ENCODE measurements at places on chromosomes 1 and 21. TPM values are rescaled to one million over a fixed set of nuclear protein-coding genes. Genes with fewer than 3 reads are reported as not detected.

GRCh38 chr21:28106370-28106890, 886.2 kb downstream of the LTN1 start:
- DNase-seq: no peak

XPR1 gene
- total RNA-seq: 12.8 TPM

DNA sequence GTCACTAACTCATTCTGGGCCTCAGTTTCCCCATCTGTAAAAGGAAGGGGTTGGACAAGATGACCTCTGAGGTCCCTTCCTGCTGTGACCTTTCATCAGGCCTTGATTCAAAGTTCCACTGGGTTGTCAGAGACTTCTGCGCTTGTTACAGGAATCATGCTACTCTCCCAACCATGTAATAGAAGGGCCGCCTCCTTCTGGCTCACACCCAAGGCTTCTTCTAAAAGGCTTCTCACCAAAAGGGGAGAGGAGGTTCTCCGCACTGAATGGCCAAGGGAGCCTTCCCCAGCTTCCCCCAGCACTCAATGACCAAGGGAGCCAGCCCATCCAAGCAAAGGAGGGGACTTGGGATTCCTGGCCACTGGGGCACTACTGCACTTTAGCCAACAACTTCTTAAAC, 42.7 kb downstream of the GRHL3 start:
- DNase-seq: no peak

DNA sequence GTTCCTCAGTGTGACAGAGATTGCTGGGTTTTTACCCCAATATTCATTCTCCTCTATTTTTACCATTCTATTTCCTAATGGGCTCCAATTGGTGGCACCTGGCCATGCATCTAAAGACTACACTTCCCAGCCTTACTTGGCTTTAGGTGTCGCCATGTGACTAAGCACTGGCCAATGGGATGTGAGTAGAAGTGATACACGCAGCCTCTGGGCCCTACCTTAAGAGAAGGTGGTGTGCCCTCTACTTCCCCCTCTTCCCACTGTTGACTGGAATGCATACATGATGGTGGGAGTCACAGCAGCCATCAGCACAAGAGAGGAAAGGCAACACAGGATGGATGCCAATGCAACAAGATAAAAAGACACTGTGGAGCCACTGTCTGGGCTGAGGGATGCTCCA, 11.4 kb upstream of the OLIG2 start:
- no peak for DNase-seq

- DNase-seq: no peak
These were observed 1.3 kb upstream of the CCT8 start for GRCh38 chr21:29074783-29075182.

GRCh38 chr1:218048828-218049420, 236.2 kb upstream of the RRP15 start:
- DNase-seq: no peak

- DNase-seq: no peak
These were observed 7.1 kb downstream of the MAN1C1 start for GRCh38 chr1:25623731-25624130.

DNA sequence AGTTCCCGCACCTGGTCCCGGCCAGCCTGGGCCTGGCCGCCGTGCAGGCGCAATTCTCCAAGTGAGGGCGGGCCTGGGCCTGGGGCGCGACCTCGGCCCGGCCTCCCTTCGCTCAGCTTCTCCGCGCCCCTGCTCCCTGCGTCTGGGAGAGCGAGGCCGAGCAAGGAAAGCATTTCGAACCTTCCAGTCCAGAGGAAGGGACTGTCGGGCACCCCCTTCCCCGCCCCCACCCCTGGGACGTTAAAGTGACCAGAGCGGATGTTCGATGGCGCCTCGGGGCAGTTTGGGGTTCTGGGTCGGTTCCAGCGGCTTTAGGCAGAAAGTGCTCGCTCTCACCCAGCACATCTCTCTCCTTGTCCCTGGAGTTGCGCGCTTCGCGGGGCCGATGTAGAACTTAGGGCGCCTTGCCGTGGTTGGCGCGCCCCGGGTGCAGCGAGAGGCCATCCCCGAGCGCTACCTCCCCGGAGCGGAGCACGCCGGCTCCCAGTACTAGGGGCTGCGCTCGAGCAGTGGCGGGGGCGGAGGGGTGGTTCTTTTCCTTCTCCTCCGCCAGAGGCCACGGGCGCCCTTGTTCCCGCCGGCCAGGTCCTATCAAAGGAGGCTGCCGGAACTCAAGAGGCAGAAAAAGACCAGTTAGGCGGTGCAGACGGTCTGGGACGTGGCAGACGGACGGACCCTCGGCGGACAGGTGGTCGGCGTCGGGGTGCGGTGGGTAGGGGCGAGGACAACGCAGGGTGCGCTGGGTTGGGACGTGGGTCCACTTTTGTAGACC, 1.2 kb downstream of the OLIG1 start:
- peak; percentile 42 for DNase-seq

- no peak for DNase-seq
These were observed 44.3 kb upstream of the WNT2B start for GRCh38 chr1:112464501-112464900.

GRCh38 chr1:29505532-29506220, 269.4 kb downstream of the PTPRU start:
- no peak for DNase-seq

DNA sequence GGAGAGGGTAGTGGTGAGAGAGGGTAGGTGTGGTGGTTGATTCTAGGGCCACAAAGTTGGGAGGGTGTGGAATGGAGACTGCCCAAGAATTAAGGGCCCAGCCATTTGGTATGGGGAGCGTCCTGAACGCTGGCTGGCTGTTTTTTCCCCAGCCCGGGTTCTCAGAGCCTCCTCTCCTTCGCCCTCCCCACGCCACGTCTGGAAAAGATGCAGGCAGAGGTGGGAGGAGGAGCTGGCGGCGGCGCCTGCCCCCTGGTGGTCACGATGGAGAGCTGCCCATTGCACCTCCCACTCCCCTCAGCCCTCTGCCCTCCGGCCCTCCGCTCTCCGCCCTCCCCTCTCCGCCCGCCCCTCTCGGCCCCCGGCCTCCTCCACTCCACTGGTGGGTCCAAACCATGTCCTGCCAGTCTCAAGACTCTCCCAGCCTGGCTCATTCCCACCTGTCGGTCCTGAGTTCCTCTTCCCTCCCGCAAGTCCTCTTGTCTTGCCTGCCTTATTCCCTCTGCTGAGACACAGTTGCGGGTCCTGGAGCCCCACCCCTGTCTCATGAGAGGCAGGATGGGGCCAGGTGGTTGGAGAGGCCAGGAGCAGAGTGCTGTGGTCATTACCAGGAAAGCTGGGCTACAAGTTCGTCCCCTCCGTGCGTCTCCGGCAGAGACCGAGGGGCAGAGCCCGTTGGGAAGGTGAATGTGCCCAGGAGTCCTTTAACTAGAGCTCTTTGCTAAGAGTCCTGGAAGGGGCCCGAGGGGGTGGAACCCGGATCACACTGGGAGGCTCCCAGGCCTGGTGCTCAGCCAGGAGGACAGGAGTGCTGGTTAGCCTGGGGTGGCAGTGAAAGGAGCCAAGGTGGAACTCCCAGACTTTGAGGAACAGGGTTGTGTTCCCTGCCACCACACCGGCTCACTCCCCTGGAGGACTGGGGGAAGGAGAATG, 22.6 kb downstream of the ETNK2 start:
- DNase-seq: peak; percentile 64

- DNase-seq: no peak
These were observed 46.3 kb upstream of the TARBP1 start for GRCh38 chr1:234525099-234525799.

- no peak for DNase-seq
These were observed 8.5 kb upstream of the GPR137B start for GRCh38 chr1:236133802-236134201.

GRCh38 chr21:45945868-45946210, 35.7 kb upstream of the COL6A1 start:
- no peak for DNase-seq

GRCh38 chr1:17573518-17574041, 34.1 kb downstream of the ARHGEF10L start:
- DNase-seq: no peak

GRCh38 chr21:35563885-35564451, 496.4 kb downstream of the SETD4 start:
- DNase-seq: no peak

S100A8 gene
- not detected for total RNA-seq

- no peak for DNase-seq
These were observed 529.3 kb downstream of the MATN1 start for GRCh38 chr1:30194046-30194619.

- DNase-seq: no peak
These were observed 28.2 kb downstream of the UBE2G2 start for GRCh38 chr21:44773291-44773932.

- DNase-seq: no peak
These were observed 8.6 kb downstream of the TNFRSF18 start for GRCh38 chr1:1197551-1198422.

GLMN gene
- 16.8 TPM for total RNA-seq

DNA sequence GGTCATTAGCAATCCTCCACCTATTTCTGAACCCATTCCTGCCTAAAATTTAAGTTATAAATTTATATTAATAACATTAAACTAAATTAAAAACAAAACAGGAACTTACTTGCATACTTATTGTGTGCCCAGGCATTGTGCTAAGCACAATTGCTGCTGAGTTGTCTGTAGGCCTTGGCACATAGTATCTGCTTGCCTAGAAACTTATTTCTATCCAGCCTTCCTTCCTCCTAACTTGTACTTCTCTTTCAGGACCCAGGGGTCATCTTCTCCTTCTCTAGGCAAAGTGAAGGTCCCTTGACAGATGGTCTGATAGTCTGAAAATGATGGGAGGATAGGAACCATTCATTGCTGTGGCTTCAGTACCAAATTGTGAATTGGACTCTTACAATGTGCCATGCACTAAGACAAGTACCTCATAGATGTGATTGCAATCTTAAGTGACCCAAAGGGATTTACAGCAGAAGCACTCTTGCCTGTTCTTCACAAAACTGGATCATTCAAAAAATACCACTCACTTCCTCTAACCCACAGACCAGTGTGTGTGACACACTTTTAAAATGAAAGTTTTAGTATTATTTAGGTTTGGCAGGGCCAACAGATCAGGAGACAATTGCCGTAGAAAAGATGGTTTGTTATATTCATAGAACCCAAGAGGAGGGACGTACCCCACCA, 10.3 kb upstream of the CD101 start:
- no peak for DNase-seq

DNA sequence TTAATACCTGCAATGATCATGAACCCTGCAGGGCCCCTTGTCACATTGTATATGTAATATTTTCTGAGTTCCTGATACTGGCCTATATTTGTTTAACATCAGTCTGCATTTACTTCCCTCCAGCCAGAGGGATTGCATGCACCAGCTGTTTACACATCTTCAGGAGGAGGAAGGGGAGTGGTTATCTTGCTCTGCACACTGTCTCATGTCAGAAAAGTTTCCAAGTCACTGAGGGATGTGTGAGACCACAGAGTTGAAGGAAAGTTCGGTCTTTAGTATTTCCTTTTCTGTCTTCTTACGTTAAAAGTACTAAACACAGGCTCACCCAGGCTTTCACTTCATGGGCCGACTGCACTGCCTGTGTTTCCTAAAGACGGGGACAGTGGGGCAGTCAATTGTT, 574.1 kb downstream of the LMO4 start:
- peak; percentile 1 for DNase-seq

GRCh38 chr1:174159252-174160108, at the start of gene RABGAP1L:
Gene RABGAP1L (plus strand): TSS chr1:174159520.
- DNase-seq: peak; percentile 93

- peak; percentile 18 for DNase-seq
These were observed 91.2 kb downstream of the UBIAD1 start for GRCh38 chr1:11364170-11364569.

DNA sequence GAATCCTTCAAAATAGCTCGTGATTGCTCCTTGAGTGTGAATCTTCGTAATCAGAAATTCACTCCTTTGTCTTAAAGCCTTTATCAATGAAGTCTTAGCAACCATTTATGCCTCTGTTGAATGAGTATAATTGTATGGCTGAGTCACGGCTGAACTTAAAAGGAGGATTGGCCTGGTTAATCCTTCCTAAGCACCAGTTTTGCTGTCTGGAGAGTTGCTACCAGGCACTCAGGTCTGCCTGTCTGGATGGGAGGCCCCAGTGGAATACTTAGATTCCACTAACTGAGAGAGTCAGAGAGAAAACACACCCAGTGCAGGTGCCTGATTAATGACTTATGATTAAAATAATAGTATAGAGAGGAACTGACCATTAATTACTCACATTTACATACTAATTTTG, 7.6 kb upstream of the HHAT start:
- DNase-seq: no peak

DNA sequence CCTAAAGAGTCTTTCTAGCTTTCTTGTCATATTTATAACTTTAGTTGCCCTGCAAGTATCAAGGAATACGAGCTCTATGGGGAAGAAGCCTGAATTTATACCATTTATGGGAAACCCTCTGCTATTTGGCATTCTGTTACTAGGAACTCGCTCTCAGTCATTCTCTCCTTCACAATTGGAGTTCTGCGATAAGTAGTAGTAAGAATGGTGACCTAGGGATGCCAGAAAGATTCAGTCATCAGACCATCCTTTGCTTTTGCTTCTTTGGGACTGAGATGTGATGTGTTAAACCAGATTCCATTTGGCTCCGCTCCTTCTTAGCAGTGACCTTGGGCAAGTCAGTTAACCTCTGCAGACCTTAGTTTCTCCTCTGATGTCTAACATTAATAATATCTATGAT, 256.5 kb downstream of the FGGY start:
- no peak for DNase-seq

RPTN gene
- total RNA-seq: not detected

DNA sequence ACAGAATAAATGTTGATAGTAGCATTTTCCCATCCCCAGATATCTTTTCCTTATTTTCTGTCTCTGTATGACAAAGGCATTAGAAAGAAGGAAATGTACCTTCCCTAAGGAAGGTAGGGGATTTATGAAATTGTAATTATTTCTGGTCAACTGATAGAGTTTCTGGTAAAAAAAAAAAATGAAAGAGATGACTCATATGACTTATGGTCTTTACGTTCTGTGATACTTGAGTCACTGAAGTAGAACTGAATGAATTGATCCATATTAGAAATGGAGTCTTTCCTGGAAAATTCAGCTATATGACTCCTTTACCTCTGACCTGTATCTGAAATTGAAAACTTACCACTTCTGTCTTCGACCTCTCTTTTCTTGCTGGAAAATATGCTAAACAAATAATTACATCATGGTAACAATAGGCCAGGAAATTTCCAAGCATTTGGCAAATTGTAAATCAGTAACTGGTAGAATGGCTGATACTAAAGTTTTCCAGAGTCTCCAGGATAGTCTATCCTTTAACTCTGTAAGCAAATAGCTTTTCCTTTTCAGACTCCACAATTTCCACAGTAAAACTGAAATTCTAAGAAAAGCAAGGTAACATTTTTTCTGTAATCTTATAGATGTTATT, 364.3 kb upstream of the PTBP2 start:
- DNase-seq: no peak

DNA sequence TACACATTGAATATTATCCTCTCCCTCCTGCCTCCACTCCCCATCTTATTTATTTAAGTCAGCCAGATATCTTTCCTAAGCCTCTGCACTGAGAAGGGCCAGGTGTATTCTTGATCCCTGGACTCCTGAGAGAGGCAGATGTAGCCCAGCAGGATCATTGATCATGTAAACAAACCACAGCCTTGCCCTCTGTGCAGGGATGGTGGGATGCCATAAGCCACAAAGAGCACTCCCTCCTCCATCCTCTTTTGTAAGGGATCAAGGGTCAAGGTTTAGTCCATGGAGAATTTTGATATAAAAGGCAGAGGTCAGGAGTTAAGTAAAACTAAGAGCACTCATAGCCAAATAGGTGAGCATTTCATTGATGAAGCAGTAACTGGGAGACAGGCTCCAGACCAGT, 17.3 kb downstream of the PHGDH start:
- DNase-seq: no peak

OR6N1 gene
- total RNA-seq: not detected

DMBX1 gene
- 0.09 TPM for total RNA-seq
